ENCODE measurements at places on chromosomes 4 and X.

DNA sequence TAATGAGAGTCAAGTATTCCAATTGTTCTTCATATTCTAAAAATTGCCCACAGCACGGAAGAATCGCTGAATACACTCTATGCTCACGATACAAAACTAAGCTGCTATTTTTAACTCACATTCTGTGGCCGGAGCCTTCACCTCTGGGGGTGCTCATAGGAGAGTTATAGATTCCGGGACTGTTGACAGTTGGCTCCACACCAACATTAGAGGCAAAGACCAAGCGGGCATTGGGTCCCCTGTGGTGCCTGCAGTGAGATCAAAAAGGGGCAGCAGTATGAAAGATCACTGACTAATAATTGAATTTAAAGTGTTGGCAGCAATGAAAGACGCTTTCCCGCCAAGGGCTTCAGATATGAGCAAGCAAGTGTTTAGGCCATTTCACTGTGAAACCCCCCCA lies 146.0 kb downstream of the TMEM144 start:
- DNase-seq, result no peak

- no peak for DNase-seq
These were observed 126.2 kb downstream of the IRS4 start for GRCh38 chrX:108610141-108610540.

DNA sequence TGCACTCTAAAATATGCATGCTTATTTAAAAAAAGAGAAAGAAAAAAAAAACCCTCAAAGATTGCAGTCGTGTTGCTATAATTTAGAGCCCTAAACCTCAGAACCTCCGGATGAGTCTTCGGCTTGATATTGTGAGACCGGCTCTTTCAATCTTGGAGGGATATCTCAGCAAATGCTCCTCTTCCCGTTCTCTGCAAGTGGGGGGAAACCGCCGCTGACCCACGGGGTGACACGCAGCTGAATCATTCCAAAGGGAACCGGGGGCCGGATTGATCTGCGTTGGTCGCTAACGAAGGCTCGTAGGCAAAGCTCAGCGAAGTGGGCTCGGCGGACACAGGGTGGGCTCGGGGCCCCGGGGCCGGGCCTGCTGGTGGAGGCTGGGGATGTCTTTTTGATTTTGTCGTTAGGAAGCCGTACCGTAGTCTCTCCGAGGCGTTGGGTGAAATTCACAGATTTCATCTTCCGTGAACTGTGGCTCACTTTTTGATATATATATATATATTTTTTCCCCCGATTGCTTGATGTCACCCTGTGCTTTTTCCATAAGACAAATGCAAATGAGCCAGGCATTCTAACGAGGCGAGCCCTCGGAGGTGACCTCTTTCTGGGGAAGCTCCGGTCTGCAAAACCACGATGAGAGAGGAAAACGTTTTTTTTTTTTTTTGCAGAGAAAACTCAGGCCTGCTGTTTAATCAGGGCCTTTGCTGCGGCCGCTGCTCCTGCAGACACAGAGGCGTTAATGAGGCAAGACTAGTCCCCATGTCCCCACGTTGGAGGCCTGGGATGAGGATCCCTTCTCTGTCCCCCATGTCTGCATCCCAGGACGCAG lies 110.7 kb upstream of the PPP2R3B start:
- DNase-seq, result no peak

GRCh38 chr4:15794426-15794825 lies 16.3 kb downstream of the CD38 start:
- no peak for DNase-seq

DNA sequence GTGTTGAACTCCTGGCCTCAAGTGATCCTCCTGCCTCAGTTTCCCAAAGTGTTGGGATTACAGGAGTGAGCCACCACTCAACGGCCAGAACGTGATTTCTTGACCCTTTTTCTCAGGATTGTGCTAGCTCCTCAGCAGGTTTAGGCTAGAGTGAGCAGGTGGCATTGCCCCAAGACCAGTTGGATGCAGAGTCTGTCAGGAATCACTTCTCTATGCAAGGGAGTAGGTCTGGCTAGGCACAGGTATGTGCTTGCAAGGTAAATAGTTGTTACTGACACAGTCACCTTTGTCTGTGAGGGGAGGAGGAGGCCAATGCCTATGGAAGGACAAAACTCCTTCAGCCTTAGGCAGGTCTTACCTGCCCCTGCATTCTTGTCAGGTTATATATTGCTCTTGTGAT lies 24.2 kb downstream of the SLC25A5 start:
- DNase-seq, result no peak

DNA sequence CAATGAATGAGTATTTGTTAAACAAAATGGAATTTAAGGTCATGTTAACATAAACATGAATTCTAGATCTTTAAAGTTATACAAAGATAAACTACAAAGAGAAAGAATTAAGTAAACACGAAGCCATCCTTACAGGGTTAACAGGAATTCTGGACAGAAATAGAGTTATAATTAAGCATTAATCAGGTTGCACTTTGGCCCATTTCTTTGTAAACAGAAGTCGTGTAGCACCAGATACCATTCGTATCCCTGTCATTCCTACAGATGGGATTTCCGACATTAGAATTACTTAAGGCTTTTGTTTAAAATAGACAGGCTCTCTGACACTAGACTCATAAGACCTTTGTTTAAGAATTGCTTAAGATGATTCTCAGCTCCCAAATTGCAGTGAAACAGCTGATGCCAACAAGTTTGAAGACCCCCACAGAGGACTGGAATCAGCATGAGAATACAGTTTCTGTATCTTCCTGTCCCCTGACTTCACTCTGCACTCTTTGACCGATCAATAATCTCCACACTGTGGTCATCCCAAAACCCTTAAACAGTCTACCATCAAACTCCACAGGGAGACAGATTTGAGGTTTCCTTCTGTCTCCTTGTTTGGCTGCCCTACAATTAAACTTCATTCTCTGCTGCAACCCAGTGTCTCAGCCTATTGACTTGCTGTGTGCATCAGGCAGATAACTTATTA lies 22.3 kb upstream of the TMEM150C start:
- no peak for DNase-seq

DNA sequence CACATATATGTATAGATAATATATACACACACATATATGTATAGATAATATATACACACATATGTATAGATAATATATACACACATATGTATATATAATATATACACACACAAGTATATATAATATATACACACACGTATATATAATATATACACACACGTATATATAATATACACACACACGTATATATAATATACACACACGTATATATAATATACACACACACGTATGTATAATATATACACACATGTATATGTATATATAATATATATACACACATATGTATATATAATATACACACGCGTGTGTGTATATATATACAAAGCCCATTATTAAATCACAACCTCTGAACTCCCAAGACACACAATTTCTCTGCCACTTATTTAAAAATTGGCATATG lies 8.0 kb upstream of the UBE2K start:
- no peak for DNase-seq

DNA sequence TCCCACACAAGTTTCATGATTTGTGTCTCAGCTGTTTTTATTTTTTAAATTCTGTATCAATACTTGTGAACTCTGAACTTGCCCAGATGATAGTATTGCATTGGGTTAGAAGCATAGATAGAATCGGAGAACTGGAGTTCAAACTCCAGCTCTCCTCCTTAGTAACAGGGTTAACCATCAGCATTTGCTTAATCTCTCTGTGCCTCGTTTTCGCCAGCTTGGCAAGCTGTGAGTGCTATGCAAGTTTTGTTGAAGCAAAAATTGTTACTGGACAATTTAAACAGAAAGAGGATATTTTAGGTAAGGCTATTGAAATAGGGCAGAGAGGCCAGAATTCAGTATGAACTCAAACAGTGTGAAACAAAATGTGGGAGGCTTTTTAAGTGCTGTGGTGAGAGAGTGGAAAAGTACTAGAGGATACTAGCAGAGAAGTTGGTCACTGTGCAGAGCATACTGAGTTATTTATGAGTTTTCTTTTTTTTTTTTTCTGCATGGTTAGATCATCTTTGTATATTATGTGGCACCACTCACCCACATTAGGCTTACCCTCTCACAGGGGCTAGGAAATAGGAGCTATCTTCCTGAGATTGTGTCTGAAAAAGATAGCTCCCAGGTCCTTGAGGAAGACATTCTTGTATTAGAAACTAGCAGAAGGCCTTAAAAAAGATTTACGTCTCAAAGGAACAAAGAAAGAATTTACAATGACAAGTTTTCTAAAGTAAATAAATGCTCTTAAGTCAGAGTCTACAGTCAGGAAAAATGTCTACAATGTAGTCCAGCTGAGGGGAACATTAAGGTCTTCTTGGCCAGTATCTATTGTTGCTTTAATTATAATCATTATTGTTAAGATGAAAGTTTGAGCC lies 1126.6 kb downstream of the FAT4 start:
- no peak for DNase-seq

GRCh38 chrX:12901486-12901885 lies 4.9 kb upstream of the TLR8 start:
- peak; percentile 28 for DNase-seq

DNA sequence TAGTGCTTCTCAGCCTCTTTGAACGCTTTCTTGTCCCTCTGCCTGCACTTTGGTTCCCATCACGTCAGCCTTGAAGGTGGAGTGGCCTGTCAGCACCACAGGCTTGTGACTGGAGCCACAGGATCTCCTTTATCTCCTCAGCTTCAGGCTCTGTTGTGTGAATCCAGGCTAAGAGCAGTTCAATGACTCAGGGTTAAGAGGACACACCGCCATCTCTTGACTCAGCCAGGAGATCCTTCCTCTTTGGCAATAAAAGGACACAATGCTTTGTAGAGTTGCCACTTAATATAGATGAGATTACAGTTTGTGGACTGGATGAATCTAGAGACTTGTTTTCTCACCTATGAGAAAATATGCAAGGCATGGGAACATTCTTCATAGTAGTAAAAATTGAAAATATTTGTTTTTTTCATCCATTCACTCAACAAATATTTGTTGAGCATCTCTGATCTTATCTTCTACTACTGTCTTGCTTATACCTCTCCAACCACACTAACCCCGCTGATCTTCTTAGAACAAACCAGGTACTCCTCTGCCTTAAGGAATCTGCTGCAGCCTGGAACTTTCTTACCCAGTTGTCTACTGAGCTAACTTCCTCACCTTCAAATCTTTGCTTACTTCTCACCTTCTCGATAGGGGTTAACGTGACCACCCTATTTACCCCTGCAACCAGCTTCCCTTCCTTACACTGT lies 62.3 kb downstream of the UCHL1 start:
- DNase-seq, result no peak

- no peak for DNase-seq
These were observed 872.0 kb upstream of the AGA start for GRCh38 chr4:178314287-178314686.

- DNase-seq, result no peak
These were observed 268.0 kb downstream of the ADGRL3 start for GRCh38 chr4:61468024-61468720.

- DNase-seq, result no peak
These were observed 24.3 kb downstream of the IRF2 start for GRCh38 chr4:184450045-184450444.

DNA sequence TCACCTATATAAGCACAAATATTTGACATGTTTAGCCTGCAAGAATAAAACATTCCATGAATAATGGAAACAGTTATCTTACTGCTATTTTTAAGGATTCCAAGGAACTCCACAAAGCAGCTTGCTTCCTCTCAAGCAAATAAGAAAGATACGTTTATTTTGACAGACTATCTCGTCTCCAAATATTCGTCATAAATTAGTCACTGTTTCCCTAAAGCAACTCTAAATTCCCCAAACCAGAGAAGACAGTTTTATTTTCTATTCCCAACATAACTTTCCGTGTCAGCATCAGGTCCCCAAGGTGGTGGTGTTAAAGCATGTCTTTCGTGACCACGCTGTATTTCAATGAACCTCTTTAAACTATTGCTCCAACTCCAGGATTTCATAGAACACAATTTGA lies 24.3 kb upstream of the DKK2 start:
- no peak for DNase-seq

- DNase-seq, result no peak
These were observed 56.0 kb upstream of the FBXW7 start for GRCh38 chr4:152591876-152592275.

DNA sequence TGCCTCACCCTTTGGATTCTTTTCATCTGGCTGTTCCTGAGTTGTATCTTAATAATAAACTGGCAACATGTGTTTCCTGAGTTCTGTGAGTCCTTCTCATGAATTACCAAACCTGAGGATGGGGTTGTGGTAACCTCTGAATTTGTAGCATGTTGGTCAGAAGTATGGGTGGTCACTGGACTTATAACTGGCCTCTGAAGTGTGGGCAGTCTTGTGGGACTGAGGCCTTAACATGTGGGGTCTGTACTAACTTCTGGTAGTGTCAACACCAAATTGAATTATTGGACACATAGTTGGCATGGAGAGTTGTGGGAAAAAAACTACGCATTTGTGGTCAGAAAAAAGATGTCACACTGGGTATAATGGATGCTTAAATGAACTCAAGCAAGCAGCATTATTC lies 45.0 kb upstream of the TNIP3 start:
- no peak for DNase-seq

GRCh38 chr4:56768763-56769162 lies 52.7 kb downstream of the SPINK2 start:
- no peak for DNase-seq

GRCh38 chr4:71270901-71271300 lies 67.9 kb upstream of the SLC4A4 start:
- no peak for DNase-seq

DNA sequence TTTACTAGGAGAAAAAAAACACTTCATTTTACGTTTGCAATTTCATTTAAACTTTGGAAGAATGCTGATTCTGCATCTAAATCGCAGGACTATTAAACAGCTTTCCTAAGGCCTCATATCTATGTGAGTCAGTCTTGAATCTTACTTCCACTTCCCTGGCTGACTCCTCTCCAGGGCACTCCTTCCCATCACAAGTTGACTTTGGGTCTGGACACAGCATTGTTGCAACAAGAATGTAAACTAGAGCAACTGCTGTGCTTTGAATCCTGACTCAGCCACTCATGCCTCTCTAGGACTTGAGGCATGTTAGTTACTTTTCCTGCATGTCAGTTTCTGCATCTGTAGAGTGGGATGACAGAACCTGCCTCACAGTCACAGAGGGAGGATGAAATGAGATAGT lies 413.8 kb downstream of the FAT4 start:
- DNase-seq, result no peak

DNA sequence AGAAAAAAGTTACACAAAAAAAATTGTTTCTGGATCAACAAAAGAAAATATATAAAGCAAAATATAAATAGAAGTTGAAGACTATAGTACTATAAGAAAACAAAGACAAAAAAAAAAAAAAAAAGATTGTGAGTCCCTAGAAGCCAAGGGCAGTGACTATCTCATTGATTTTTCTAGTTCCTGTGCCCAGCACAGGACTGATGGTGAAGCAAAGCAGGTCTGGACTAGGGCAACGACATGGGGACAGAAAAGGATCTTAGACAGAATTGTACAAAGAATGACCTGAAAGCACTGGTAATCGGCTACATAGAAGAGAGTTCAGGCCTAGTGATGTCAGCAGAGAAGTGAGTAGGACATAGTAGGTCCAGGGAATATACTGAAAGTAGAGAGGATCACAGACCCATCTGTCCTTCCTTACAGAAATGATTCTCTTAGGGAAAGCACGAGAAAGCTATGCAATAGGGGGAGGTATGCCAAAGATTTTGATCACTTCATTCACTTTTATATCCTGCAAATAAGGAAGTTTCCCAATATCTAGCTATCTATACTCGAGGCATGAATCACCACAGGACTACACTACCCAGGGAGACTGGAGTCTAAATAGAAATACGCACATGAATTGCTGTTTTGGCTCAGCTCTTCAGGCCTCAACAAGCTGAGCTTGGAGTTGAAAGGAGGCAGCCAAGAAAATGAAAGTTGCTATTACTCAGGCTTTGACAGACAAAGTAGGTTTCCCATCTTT lies 230.9 kb upstream of the GPC4 start:
- DNase-seq, result no peak
